RWPE1 (cell line): ENCODE measurements at places on chromosomes 16 and 17.

DNA sequence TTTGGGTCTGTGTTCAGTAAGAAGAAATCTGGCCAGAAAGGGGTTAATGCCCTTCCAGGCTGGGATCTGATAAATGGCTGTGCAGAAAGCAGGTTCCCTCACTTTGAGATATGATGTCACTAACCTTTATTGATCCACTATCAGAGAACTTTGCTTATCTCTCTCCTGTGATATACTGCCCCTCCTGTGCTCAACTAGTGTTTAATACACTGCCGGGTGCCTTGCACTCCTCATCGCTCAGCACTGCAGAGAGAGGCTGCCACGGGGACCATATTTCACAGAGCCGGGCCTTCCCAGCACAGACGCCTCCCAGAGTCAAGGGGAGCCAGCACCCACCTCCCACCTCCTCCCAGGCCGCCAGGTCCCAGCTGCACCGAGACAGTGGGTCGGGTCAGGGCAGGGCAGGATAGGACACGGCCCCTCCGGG, 20.2 kb downstream of the ZFHX3 start:
- no peak for DNase-seq

DNA sequence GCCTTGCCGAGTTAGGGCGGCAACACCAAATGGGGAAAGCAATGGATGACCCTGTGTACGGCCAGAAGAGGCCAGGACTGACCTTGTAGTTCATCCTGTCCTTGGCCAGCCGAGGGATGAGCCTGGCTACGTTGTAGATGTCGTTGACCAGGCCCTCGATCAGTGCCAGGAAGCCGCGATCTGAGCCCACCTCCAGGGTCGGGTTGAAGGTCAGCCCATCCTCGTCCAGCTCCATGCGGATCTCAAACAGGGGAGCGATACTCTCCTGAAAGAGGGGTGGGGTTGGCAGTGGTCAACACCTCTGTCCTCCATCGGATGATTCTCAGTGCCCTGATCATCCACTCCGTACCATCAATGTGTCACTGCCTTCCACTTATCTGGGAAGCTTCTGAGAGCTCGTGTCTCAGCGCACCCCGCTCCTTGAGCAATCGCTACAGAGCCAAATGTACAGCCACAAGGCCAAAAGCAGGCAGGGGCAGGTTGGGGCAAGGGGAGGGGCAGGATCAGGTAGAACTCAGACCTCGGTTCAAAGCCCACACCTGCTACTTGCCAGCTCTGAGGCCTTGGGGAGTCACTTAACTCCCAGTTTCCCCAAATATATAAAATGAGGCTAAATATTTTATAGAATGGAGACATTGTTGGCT, 39.9 kb downstream of the DNAH17 start:
- DNase-seq = no peak

DNA sequence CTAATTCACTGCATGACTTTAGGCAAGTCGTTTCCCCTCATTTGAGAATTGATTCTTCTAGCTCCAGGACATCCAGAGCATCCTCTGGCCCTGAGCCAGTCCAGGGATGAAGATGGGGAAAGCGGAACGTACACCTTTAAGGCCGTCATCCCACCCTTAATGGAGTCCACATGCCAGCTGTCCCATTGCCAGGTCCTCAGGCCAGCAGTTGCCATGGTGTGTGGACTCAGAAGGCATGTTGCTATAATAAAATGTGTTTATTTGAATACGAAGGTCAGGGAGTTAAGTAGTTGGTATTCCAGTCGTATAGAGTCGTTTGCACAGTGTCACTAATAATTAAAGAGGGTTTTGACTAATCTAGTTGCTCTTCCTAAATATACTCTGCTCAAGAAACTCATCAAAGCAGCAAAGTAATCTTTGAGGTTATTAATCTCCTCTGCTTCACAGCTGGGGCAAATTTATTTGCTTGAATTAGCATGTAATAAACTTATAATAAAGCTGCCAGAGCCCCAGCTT, 30.4 kb downstream of the CCDC182 start:
- DNase-seq = no peak

- DNase-seq = peak; percentile 76
Observed at GRCh38 chr17:37067555-37068111, 118.9 kb downstream of the AATF start.

- DNase-seq = no peak
Observed at GRCh38 chr17:45775148-45775547, 9.0 kb upstream of the CRHR1 start.

DNA sequence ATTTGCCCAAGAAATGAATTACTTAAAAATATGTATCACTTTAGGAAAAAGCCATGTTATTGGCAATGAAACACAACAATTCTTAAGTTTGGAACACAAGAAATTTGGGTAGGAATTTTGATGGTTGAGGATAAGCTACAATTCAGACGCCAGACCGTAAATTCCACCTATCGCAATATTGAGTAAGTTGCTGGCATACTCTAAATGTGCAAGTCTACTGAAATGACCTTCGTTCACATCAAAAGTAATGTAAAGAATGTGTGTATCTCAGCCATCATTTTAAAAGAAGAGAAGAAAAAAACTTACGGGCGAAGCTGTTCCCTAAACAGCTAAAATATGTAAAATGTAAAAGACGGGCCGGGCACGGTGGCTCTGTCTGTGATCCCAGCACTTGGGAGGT, 33.4 kb downstream of the UBE2G1 start:
- DNase-seq = no peak

GRCh38 chr16:3582276-3583165, 5.3 kb upstream of the NLRC3 start:
- no peak for DNase-seq
